Hypothalamus (tissue), 51 donors: ENCODE measurements at places on chromosomes 3 and 15.

DNA sequence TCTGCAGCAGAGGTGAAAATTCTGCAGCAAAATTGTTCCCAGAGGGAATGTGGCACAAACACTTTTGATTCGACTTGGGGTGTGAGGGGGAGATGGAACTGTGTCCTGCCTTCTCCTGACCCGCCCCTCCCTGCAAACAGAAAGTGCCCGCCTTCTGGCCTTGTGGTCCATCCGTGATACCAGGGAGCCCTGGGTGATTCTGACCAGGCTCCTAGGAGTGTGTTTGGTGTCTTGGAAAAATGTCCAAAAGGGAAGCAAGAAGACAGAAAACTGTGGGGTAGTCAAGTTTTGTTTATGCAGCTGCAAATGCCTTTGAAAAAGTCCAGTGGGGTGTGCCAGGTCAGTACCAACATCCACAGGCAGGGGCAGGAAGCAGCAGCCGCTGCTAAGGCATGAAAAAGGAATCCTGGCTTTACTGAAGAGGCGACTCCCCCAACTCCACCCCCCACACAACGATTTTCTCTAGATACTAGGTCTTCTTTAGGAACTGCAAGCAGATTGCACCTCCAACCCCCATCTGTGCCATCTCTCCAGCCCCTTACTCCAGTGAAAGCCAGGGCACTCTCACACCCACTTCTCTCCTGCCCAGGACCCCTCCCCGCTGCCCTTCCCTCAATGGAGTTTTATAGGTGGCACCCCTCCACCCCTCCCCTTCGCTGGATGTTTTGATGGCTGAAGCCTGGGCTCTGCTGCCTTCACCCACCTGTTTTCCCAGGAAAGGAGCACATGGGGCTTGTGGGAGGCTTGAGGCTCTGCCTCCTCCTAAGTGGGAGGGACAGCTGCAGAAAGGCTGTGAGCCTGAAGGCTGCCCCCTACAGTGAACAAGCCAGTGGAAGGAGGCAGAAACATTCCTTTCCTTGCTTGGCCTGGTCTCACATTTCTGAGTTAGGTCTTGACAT, 82.4 kb upstream of the HERC1 start:
- DNase-seq = no peak

DNA sequence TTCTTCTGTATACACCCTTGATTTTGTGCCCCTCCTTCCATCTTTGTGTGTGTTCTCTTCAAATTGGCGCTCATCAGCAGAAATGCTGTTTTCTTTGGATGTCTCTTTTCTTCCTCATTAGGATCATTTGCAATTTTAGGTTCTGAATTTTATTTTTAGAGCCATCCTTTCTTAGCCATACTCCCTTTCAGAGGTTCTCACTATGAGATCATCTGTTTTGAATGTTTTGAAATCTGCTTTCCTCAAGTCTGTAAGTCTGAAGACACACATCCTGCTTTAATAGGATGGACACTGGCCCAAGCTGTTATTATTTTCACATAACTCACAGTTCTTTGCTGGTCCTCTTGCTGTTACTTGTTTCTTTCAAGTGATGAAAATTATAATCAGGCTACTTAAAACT, 124.8 kb downstream of the BDH1 start:
- no peak for DNase-seq

- DNase-seq = no peak
These were observed 331.7 kb downstream of the MAGI1 start for GRCh38 chr3:65706776-65707568.

DNA sequence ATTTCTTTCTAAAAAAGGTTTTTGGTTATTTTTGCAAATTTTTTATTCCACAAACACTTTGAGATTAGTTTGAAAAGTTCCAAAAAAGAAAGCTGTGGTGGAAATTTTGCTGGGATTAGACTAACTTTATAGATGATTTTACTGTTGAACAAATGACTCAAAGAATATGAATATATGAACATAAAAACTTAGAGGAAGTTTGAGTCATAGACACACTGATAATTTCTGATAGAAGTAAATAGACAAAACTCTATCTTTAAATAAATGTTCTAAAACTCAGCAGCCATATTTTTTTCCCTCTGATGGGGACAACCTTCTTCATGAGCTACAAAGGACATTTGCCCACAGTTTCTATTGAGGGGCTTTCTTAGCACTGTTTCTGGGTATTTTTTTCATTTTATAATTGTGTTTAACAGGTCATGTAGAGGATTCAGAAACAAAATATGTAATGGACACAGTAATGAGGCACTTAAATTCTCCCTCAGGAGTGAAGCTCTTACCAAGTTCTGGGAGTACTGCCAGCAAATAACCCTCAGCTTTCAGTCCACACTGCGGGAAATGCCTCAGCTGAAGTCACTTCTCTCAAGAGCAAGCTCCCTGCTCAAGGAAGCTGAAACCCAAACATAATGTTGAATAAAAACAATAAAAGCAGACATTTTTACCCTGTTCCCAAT, 157.6 kb downstream of the NFKBIZ start:
- peak; percentile 20 for DNase-seq

GRCh38 chr3:62371720-62372591, 1.4 kb downstream of the FEZF2 start:
- DNase-seq = no peak

- no peak for DNase-seq
These were observed 39.1 kb downstream of the TRPM1 start for GRCh38 chr15:31062310-31062847.

- DNase-seq = no peak
These were observed 19.9 kb downstream of the NDUFB5 start for GRCh38 chr3:179624451-179624850.

DNA sequence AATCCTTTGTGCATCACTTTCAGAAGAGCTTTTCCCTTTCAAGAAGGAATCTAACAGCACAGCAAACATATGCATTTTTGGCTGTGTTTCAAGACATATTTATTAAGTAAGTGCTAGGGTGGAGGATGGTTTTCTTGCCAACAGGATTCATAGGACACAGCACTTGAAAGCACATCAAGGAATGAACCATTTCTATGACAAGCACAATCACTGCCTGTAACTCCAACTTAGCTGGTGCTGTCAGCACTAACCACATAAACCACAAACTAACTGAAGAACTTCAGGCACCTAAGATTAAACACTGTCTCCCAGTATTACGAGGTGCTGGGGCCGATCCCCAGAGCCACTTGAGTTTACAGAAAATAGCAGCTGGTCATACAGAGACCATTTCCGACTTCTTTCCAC, 35.4 kb upstream of the SPRED1 start:
- no peak for DNase-seq

DNA sequence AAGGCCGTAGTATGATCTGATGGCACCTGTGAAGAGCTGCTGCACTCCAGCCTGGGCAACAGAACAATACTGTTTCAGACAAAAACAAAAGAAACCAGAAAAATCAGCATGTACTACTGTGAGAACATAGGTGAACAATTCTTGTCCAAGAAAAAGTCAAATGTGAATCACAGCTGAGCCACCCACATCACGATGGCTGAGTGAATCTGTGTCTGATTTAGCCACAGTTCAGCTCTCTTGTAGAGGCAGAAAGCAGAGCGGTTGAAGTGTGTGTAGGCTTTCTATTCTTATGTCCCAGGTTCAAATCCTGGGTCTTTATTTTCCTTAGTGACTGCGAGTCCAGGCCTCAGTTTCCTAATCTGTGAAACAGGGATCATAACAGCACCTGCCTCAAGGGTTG, 4.4 kb upstream of the FURIN start:
- no peak for DNase-seq

- no peak for DNase-seq
These were observed 28.4 kb downstream of the ANKRD28 start for GRCh38 chr3:15769256-15769915.

- DNase-seq = no peak
These were observed 13.1 kb downstream of the RYK start for GRCh38 chr3:134237454-134238145.

DNA sequence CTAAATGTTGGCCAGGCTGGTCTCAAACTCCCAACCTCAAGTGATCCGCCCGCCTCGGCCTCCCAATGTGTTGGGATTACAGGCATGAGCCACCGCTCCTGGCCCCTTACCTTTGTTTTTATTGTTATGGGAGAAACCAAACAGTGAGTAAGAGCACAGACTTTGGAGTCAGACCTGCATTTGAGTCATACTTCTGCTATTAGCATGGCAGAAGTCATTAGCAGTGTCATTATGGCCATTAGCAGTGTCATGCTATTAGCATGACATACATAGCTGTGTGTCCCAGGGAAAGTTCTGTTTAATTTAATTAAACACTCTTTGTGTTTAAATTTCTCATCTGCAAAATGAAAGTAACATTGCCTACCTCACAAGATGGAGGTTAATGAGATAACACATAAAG, 54.8 kb downstream of the SQOR start:
- DNase-seq = no peak

DNA sequence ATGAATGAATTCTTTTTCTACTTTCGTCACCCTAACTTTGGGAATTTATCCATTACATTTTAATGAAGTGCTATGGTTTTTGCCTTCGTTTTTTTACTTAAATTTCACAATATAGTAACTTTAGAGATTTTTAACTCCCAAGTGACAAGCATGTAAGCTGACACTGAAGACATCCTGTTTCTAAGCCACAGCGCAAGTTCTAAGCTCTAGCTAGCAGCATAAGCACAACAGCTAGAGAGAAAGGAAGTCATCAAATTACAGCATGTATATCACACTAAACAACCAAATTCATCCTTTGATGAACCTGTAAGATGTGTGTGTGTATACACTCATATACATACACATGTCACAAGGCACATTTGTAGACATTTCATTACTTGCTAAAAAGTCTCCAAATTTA, 119.3 kb downstream of the P3H2 start:
- DNase-seq = no peak

DNA sequence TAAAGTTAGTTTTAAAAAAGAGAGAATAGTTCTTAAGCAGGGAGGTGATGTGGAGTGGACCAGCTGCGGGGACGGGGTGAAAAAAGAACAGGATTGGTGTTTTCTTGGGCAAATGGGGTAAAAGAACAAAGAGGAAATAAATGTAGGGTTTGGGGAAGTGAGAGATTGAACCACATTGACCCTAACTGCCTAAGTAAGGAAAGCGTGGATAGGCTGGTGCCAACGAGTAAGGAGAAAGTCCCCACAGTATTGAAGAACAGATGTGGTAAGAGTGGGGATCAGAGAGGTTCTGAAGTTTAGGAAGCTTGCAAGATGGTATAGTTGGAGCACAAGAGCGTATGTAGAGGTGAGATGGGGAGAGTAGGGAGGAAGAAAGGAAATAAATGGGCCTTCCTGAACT, 17.0 kb downstream of the IREB2 start:
- no peak for DNase-seq

- no peak for DNase-seq
These were observed 140.6 kb downstream of the RBPMS2 start for GRCh38 chr15:64634576-64635498.

- DNase-seq = peak; percentile 56
These were observed 70.4 kb downstream of the KLF13 start for GRCh38 chr15:31396881-31397560.

DNA sequence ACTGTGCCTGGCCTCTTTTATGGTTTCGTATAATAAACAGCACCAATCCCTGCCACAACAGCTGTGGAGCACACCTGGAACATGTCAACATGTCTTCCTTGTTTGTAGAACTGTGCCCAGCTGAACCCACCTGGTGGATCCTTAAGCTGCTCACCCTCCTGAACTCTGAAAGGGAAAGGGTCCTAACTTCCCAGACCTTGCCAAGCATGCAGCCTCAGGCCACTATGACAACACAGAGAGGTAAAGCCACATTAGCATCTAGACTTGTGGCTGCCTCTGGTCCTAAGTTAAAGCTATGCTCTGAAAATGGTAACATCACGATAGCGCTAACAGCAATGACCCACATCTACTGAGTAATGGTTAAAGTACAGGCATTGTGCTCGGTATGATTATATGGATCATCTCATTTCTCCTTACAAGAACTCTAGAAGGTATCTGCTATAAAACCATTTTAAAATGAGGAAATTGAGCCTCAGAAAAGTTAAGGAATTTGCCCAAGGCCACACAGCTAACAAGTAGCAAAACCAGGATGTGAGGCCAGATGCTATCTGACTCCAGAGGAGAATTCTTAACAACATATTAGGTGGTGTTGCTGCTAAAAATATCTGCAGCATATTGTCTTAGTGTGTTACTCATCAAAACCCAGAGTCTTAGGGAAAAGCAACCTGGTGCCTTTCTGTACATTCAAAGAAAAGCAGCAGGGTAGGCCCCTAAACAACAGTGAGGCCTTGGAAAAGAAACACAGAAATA, 23.1 kb upstream of the HERC1 start:
- DNase-seq = no peak

DNA sequence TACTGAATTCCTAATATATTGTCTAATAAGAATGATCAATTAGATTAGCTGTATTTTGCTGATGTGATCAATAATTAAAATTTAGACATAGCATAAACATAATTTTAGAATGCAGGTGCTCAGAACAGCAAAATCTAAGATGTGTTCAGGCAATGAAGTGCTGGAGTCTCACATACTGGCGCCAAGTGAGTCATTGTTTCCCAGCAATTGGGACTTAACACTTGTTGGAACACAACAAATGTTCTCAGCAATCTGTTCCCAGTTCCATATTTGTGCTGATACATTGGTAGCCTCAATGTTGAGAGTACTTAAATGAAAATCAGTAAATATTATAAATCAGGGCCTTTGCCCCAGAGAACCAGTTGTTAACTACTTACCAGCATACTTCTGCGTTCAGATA, 619.0 kb downstream of the ROBO1 start:
- no peak for DNase-seq

DNA sequence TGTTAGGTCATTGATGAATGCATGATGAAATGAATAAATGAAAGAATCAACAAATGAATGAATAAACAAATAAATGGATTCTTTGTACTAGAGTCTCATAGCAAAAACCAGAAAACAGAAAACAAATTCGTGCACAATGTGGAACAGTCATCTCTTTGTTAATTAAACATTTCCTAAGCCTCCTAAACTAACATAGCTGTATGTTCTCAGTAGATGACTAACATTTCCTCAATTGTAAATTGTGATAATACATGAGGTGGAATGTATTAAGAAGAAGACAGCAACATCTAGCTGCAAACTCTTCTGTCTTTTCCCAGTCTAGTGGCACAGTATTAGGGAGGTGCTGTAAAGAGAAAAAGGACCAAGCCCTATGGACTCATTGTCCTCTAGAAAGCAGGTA, 1021.0 kb downstream of the MCTP2 start:
- no peak for DNase-seq

- no peak for DNase-seq
These were observed 22.4 kb downstream of the ZBTB38 start for GRCh38 chr3:141390747-141391146.

- no peak for DNase-seq
These were observed 62.2 kb downstream of the AAGAB start for GRCh38 chr15:67192185-67192820.

GRCh38 chr3:126523745-126524428, at the start of gene CHST13:
TSS of gene CHST13 (plus strand) at chr3:126524155. CDS start at chr3:126524333, 178 bp downstream.
- no peak for DNase-seq

DNA sequence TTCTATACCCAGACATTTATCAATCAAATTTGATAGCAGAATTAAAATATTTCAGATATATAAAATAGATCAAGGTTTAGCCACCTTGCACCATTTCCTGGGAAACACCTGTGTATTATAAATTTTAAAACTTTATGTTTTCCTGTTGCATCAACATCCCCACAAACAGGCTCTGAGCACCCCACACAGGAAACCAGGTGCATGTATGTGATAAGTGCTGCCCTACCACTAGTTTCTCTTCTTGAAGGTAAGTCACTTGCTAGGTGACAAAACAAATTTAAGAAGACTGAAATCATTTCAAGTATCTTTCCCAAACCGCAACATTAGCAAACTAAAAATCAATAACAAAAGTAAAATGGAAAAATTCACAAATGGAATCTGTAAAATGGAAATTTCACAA, 496.1 kb upstream of the CCDC54 start:
- no peak for DNase-seq
